ENCODE measurements at places on chromosomes 2 and 18. TPM values are rescaled to one million over a fixed set of nuclear protein-coding genes. Genes with fewer than 3 reads are reported as not detected.

The CHAC2 gene
- total RNA-seq: 1.2 TPM

GRCh38 chr2:219985017-219985416 lies 357.6 kb downstream of the SLC4A3 start:
- no peak for DNase-seq

GRCh38 chr2:239818531-239819011 lies 206.6 kb downstream of the NDUFA10 start:
- DNase-seq: peak; percentile 63

- no peak for DNase-seq
Measured at GRCh38 chr2:67510745-67511144, 113.6 kb downstream of the ETAA1 start.

DNA sequence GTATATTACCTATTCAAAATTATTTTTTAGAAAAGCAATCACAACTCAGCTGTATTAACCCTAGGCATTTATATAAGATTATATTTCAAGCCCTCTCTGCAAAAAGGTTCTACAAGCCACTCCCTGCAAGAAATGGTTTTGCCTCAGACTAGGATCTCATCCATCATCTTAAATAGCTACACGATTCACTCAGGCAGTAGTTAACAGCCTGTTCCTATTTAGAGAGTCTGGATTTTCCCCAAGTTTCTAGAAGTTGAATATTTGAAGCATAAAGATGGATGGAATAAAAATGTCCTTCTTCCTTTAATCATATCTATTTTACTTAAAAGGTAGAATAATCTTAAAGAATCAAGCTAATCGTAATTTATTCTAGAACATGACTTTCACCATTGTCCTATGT lies 167.1 kb upstream of the STK17B start:
- DNase-seq: no peak
